ENCODE measurements at places on chromosomes 6 and 20.

DNA sequence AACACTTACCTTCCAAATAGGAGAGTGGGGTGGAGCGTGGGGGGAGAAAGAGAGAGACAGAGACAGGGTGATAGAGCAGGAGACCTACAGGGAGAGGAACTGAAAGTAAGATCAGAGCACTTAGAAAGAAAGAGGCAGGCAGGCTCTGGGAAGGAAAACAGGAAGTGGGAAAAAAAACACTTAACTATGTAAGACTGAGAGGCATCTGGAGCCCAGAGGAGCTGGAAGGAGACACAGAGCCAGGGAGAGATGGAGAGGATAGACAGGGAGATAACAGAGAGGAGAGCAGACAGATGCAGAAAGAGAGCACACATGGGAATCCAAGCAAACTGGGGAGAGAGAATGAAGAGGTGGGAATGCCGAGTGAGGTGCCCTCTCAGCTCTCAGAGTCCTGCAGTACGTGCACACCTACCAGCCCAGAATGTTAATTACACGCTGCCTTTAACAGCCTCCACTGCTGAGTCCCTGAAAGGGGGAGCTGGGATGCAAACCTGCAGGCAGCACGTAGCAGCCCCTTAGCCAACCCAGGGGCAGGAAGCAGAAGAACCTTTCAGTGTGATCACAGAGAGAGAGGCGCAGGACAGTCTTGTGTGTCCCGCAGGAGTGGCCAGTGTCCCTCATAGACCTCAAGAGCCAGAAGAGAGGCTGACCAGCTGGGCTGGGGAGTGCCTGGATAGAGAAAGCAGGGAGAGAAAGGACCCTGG, 132.7 kb upstream of the LRFN2 start:
- H3K27me3 ChIP-seq: no peaks in the 10 kb centered on the region
- no peak overlapping the region for H3K27ac ChIP-seq
- H3K4me3 ChIP-seq: no peak overlapping the region
- no peak for DNase-seq

- H3K4me3 ChIP-seq: peak overlapping the region; percentile 79
- no peak for DNase-seq
- H3K4me1 ChIP-seq: peaks cover 28% of the 10 kb centered on the region
- no peaks in the 10 kb centered on the region for H3K27me3 ChIP-seq
- H3K36me3 ChIP-seq: no peaks in the 10 kb centered on the region
These were observed 83.3 kb downstream of the PLCB1 start for GRCh38 chr20:8215361-8215781.

GRCh38 chr20:22403632-22404361, 180.6 kb downstream of the FOXA2 start:
- no peaks in the 10 kb centered on the region for H3K36me3 ChIP-seq
- H3K27ac ChIP-seq: no peak overlapping the region
- no peak for DNase-seq
- H3K27me3 ChIP-seq: peaks cover 7% of the 10 kb centered on the region
- H3K4me1 ChIP-seq: peaks cover 22% of the 10 kb centered on the region
- H3K4me3 ChIP-seq: peak overlapping the region; percentile 57

DNA sequence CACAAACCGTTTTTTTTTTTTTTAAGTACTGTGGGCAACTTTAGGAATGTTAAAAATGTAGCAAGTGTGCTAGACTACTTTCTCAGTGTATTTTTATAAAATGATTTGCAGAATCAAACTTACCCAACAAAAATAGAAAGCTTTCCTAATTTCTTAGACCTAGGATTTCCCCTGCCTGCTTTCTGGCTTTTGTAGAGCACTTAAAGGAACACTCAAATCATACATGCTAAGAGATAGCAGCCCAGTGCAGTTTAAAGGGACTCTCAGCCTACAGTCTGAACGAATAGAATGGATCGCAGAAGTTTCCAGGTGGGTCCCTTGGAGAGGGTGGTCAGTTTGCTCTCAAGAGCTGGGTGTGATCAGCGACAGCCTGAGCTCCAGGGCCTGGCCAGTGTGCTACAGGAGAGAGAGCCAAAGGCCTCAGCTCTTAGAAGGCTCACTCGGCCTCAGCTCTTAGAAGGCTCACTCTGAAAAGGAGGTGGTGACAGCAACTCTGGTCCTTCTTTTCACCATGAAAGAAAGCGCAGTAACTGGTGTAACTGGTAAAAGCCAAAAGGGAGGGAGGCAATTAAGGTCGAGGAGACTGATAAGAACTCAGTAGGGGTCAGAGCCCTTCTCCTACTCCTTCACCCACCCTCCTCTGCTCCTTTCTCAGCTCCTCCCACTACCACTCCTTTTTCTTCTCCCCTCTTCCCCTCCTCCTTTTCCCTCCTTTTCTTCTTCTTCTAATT, 142.4 kb downstream of the ZFP64 start:
- no peak overlapping the region for H3K27ac ChIP-seq
- no peak overlapping the region for H3K4me3 ChIP-seq
- H3K4me1 ChIP-seq: peaks cover 4% of the 10 kb centered on the region
- no peak for DNase-seq

GRCh38 chr6:29251736-29252135, 49.8 kb upstream of the OR14J1 start:
- no peak overlapping the region for H3K4me3 ChIP-seq
- no peak for DNase-seq
- H3K4me1 ChIP-seq: no peaks in the 10 kb centered on the region
- H3K36me3 ChIP-seq: peaks cover 14% of the 10 kb centered on the region

GRCh38 chr6:77548190-77548589, 84.9 kb upstream of the HTR1B start:
- H3K27me3 ChIP-seq: no peaks in the 10 kb centered on the region
- no peaks in the 10 kb centered on the region for H3K36me3 ChIP-seq
- H3K27ac ChIP-seq: no peak overlapping the region

DNA sequence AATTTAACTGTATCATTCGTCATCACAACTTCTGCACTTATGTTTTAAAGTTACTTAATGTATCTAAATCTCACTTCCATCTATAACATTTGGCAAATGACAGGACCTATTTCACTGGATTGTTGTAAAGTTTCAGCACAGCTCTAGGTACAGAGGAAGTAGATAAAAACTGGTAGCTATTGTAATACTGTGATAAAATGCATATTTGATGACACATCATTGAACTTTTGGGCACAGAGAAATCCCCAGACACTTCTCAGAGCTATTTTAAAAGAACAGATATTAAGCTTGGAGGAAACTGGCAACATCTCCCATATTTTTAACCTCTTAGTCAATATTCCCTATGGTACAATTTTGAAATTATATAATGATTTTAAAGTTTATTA, 138.7 kb downstream of the RFPL4B start:
- no peak overlapping the region for H3K4me3 ChIP-seq
- H3K4me1 ChIP-seq: no peaks in the 10 kb centered on the region
- peaks cover 3% of the 10 kb centered on the region for H3K27me3 ChIP-seq
- H3K27ac ChIP-seq: no peak overlapping the region

DNA sequence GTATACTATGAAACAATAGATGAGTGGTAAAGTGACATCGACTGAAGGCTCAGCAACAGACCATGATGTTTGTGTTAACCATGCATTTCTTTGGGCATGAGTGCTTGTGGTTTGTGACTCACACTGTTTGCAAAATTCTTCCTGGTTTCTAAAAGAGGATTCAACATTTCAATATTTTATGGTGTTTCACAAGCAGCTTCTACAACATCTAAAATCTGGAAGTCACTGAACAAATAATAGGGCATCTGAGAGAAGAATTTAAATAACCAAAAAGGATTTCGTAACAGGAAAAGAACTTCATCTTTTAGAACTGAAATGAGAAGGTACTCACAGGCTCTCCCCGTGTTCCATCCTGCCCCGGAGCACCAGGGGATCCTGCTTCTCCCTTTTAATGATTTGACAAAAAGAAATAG, 146.2 kb downstream of the COL21A1 start:
- no peak overlapping the region for H3K4me3 ChIP-seq
- no peak for DNase-seq
- no peaks in the 10 kb centered on the region for H3K36me3 ChIP-seq
- no peaks in the 10 kb centered on the region for H3K4me1 ChIP-seq
- H3K27ac ChIP-seq: no peak overlapping the region
- H3K27me3 ChIP-seq: no peaks in the 10 kb centered on the region

DNA sequence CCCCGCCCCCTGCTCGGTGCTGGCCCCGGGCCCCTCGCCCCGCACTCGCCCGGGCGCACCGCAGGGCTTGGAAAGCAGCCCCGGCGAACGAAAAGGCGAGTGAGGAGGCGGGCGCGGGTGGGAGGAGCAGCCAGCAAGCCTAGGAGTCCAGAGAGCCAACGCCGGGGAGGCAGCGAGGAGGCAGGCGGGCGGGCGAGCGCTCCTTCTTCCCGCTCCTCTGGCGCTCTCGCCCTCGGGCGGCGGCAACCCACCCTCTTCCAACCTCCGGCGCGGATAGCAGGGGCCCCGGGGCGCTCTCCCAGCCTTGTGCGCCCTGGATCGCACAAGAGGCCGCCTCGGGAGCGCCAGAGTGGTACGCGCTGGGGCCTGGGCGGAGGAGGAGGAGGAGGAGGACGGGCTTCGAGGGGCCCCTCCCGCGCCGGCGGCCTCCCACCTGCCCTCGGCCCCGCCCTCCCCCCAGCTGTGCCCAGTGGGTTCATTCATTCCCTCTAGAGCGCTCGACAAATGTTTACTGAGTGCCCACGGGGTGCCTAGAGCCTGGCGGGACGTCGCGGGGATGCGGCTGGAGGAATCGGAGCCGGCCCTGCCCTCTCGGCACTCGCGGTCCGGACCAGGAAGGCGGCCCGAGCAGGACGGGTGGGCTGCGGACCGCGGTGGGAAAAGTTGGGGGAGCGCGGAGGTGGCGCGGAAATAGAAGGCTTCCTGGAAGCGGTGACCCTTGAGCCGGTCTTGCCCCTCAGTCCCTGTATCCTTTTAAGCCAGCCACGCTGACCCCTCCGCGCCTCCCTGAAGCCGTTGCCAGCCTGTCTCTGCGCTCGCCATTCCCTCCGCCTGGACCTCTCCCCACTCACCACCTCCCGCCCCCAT, at the start of gene BMP7:
Gene BMP7 (minus strand): TSS at position 351 of the 867 bp plus-strand sequence. CDS start 519 bp downstream, outside the sequence.
- no peak for DNase-seq
- peaks cover 68% of the 10 kb centered on the region for H3K27me3 ChIP-seq
- peaks cover 2% of the 10 kb centered on the region for H3K36me3 ChIP-seq

DNA sequence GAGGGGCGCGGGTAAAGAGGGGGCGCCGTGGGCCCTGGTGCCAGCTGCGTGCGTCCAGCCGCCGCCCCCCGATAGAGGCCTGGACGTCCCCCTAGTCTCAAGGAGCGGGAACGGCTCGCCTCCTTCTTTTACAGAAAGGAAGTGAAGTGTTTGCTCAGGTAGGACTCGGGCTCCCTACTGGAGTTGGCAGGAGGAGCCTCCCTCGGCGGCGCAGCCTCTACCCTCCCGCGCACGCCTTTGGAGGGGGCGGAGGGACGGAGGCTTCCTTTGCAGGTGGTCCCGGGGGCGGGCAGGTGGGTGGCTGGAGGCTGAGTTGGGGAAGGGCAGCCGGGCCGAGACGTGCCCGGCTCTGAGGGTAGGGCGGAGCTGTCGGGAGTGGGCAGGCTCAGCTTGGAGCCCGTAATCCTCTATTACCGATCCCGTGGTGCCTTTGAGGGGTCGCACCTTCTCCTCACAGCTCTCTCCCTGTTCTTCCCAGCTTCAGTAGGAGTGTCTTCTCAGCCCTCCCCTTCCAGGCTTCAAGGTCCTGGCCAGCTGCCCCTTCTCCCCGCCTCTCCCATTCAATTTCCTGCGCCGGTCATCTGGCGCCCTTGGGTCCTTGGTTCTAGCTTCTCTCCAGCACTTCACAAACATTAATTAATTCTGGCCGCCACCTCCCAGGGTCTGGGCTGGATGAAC, 728 bp downstream of the ITPR3 start:
- peak; percentile 50 for DNase-seq
- peaks cover 49% of the 10 kb centered on the region for H3K4me1 ChIP-seq
- H3K27me3 ChIP-seq: no peaks in the 10 kb centered on the region
- H3K36me3 ChIP-seq: peaks cover 19% of the 10 kb centered on the region
- H3K4me3 ChIP-seq: peak overlapping the region; percentile 86

DNA sequence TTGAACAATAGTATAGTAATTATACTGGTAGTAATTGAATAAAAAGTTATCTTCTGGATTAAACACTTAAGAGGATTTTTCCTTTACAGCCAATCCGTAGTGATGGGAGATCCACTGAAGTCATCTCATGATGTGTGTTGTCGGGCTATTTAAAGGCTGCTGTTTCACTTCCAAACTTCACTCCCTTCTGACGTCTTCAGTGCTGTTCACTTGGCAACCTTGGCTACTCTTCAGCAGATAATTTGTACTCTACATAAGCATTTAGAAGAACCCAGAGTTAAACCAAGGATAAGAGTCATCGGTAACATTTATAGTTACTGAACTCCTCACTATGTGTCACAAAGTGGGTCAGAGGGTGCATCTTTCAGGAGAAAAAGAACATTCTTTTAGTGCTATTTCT, 179.1 kb upstream of the EYA4 start:
- no peak for DNase-seq
- no peak overlapping the region for H3K27ac ChIP-seq
- H3K27me3 ChIP-seq: no peaks in the 10 kb centered on the region
- no peak overlapping the region for H3K4me3 ChIP-seq

DNA sequence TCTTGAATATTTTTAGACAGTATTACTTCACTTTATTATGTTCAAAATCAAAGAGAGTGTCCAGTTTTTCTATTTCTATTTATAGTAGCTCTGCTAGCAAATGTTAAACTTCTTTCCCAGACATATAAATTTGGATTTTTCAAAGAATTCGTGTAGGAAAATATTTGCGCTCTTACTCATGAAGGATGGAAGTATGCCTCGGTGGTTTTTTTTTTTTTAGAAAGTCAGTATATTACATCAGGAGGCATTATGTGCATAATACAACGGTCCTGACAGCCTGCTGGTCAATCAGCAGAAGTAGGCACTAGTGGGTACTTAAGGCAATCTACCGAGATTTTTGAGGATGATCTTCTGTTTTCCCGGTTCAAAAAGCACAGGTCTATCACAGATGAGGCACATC, 249.3 kb downstream of the TBX18 start:
- DNase-seq: no peak
- H3K4me1 ChIP-seq: no peaks in the 10 kb centered on the region
- no peak overlapping the region for H3K4me3 ChIP-seq
- no peaks in the 10 kb centered on the region for H3K27me3 ChIP-seq
- H3K27ac ChIP-seq: no peak overlapping the region

GRCh38 chr6:17280552-17281090, 540 bp upstream of the RBM24 start:
- no peak for DNase-seq
- H3K4me3 ChIP-seq: peak overlapping the region; percentile 63
- H3K27ac ChIP-seq: no peak overlapping the region
- H3K4me1 ChIP-seq: peaks cover 18% of the 10 kb centered on the region
- peaks cover 31% of the 10 kb centered on the region for H3K27me3 ChIP-seq
- no peaks in the 10 kb centered on the region for H3K36me3 ChIP-seq

GRCh38 chr20:1754749-1755148, 97.2 kb upstream of the SIRPG start:
- H3K27me3 ChIP-seq: no peaks in the 10 kb centered on the region
- H3K4me3 ChIP-seq: no peak overlapping the region
- no peak overlapping the region for H3K27ac ChIP-seq
- no peak for DNase-seq

- no peak for DNase-seq
- peak overlapping the region; percentile 63 for H3K27ac ChIP-seq
- peak overlapping the region; percentile 34 for H3K4me3 ChIP-seq
- no peaks in the 10 kb centered on the region for H3K27me3 ChIP-seq
- peaks cover 72% of the 10 kb centered on the region for H3K4me1 ChIP-seq
- no peaks in the 10 kb centered on the region for H3K36me3 ChIP-seq
These were observed 16.2 kb downstream of the L3MBTL3 start for GRCh38 chr6:130034378-130035146.

GRCh38 chr6:152700427-152700826, 2.7 kb downstream of the MYCT1 start:
- H3K4me1 ChIP-seq: no peaks in the 10 kb centered on the region
- H3K27me3 ChIP-seq: peaks cover 11% of the 10 kb centered on the region
- no peak overlapping the region for H3K4me3 ChIP-seq
- H3K27ac ChIP-seq: no peak overlapping the region

GRCh38 chr6:137571854-137572253, 77.7 kb upstream of the OLIG3 start:
- no peaks in the 10 kb centered on the region for H3K27me3 ChIP-seq
- peaks cover 3% of the 10 kb centered on the region for H3K4me1 ChIP-seq
- H3K36me3 ChIP-seq: no peaks in the 10 kb centered on the region
- DNase-seq: peak; percentile 21
- H3K27ac ChIP-seq: no peak overlapping the region
- H3K4me3 ChIP-seq: no peak overlapping the region
